ENCODE measurements at places on chromosomes 5 and 9. TPM values are rescaled to one million over a fixed set of nuclear protein-coding genes. Genes with fewer than 3 reads are reported as not detected.

TMC1 gene
- 1.2 TPM for polyA plus RNA-seq

CRHBP gene
- 23.0 TPM for polyA plus RNA-seq

GCNT4 gene
- polyA plus RNA-seq = 18.3 TPM

SLC1A1 gene
- 20.3 TPM for polyA plus RNA-seq

SMIM3 gene
- 26.3 TPM for polyA plus RNA-seq

PCDHGC5 gene
- 1.1 TPM for polyA plus RNA-seq

GADD45G gene
- 2.9 TPM for polyA plus RNA-seq

DNA sequence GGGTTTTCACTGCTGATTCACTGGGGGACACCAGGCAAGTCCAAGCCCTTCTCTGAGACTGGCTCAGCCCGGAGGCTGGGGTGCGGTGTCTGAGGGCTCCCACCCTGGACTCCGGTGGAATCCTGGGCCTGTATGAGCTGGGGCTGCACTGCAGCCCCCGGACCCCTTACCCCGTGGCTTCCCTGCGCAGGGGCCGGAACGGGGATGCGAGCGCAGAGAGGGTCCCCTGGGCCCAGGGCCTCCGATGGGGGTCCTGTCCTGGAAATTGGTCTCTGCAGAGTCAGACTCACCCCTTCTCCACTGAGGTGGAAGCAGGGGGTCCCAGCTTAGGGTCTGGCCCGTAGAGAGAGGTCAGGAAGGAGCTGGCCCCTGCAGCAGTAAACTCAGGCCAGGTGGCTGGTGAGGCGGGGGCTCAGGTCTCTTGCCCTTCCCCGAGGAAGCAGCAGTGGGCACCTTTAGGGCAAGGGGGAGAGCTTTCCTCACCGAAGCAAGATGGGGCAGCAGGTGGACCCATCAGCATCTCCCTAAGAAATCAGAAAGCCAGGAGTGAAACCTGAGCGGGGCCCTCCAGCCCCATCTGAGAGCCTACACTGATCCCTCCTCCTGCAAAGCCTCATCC, 1.6 kb upstream of the VAV2 start:
- DNase-seq = no peak

GRCh38 chr5:145478651-145479050, 356.5 kb downstream of the PRELID2 start:
- DNase-seq = no peak

DNA sequence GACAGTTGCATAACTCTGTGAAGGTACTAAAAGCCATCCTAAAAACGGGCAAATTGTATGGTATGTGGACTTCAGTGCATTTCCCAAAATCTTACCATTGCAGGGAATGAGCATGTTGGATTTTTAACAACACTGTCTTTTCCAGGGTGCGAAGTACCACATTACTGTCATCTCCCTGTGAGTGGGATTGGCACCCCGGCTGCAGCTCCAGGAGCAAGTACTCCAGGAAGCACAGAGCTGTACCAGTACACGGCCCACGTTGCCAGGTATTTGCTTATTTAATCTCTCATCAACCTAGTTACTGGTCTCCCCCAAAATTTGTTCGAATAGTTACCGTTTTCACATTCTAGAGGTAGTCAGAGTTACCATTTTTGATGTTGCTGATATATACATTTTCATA, 22.6 kb upstream of the TJP2 start:
- DNase-seq = no peak

GRCh38 chr5:134026521-134027287, 21.9 kb upstream of the VDAC1 start:
- DNase-seq = peak; percentile 65

GRCh38 chr9:134419684-134420076, 93.4 kb downstream of the RXRA start:
- no peak for DNase-seq

GRCh38 chr9:134502266-134502791, 139.3 kb upstream of the COL5A1 start:
- DNase-seq = no peak

GRCh38 chr5:54785729-54786591, 199.4 kb downstream of the ESM1 start:
- DNase-seq = no peak

DNA sequence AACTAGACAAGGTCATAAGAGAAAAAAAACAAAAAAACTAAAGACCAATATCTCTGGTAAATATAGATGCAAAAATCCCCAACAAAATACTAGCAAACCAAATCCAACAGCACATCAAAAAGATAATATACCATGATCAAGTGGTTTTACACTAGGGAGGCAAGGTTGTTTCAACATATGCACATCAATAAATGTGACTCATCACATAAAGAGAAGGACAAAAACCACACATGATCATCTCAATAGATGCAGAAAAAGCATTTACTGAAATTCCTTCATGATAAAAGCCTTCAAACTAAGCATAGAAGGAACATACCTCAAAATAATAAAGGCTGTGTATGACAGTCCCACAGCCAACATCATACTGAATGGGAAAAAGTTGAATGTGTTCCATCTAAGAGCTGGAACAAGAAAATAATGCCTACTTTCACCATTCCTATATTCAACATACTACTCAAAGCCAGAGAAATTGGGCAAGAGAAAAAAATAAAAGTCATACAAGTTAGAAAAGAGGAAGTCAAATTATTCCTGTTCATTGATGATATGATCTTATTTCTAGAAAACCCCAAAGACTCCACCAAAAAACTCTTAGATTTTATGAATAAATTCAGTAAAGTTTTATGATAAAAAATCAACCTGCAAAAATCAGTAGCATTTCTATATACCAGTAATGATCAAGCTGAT, 72.2 kb upstream of the FAM169A start:
- DNase-seq = no peak

- DNase-seq = no peak
Observed at GRCh38 chr9:94287877-94288513, 28.9 kb downstream of the ZNF169 start.

- DNase-seq = no peak
Observed at GRCh38 chr5:149857499-149857898, 87.1 kb downstream of the PDE6A start.

GRCh38 chr9:97647996-97648395, 14.4 kb downstream of the NCBP1 start:
- no peak for DNase-seq

GRCh38 chr9:5579881-5580280, 49.0 kb upstream of the RIC1 start:
- DNase-seq = no peak

- no peak for DNase-seq
Observed at GRCh38 chr5:6048746-6049145, 329.6 kb downstream of the MED10 start.

- no peak for DNase-seq
Observed at GRCh38 chr5:58545912-58546311, 37.0 kb upstream of the RAB3C start.

DNA sequence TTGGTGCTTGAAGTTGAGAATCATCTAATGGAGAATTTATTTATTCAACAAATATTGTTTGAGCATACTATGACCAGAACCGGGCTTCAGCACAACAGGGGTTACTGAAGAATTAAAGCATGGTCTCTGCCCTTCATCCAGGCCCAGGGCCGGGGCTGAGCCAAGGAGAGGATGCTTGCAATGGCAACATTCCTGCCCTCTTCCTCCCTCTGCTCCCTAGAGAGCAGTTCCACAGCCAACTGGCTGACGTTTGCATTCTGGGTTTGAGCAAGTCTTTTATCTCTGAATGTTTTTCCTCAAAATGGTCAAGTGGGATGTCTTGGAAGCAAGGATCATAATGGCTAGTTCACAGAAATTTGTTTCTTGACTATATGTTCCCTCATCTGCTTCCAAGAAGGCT, 80.7 kb downstream of the GLDC start:
- DNase-seq = no peak

- DNase-seq = no peak
Observed at GRCh38 chr5:179964015-179964414, 56.3 kb upstream of the TBC1D9B start.

DNA sequence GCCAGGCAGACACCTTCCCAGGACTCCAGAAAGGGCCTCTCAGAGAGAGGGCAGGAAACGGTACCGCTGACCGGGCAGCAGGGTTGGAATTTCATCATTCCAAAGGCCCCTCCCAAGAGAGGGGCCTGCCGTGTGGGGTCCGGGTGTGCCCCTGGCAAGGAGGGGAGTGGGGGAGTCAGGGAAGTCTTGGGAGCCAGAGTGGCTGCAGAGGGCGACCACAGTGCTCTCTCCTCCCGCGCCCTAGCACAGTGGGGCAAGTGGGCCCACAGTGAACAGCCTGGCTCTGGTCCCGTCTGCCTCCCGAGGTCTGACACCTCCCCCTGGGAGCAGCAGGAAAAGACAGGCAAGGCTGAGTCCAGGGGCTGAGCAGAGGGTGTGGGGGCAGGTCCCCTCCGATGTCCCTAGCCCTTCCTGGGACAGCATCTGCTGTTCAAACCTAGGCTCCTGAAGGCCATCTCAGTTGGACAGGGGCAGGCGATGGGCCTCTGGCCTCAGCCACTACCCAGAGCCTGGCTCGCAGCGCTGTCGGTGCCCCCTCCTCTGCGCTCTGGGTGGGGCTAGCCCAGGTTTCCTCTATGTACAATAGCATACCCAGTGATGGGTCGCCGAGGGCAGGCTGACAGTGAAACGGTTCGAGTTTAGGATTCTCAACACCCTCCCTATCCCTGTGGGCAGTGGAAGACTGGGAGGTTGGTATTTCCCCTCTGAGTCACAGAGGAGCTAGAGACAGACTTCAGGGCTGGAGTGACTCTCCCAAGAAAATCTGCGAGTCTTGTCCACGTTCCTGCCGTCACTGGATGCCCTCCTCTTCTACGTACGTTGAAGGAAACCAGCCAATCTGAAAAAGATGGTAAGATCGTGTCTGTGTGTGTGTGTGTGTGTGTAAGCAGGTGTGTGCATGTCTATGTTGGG, 25.4 kb upstream of the SARDH start:
- DNase-seq = no peak

GRCh38 chr5:69090158-69090557, 3.7 kb upstream of the SLC30A5 start:
- no peak for DNase-seq

- no peak for DNase-seq
Observed at GRCh38 chr9:98665501-98665900, 43.2 kb downstream of the GABBR2 start.

DNA sequence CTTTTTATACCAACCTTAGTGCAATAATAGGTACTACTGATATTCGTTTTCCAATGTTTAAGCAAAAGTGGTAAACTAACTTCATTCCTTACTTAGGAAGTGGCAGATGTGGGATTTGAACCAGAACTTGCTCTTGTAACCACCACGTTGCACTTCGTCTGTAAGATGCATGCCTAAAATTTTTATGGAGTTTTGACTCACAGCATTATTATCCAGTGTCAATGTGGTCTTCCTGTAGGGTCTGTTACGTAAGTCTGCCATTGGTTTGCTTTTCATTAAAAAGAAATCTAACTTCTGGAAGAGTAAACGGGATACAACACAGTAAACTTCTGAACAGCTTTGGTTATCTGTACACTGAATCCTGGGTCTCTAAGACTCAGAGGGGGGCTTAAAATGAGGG, 521.0 kb upstream of the WWC1 start:
- no peak for DNase-seq

DNA sequence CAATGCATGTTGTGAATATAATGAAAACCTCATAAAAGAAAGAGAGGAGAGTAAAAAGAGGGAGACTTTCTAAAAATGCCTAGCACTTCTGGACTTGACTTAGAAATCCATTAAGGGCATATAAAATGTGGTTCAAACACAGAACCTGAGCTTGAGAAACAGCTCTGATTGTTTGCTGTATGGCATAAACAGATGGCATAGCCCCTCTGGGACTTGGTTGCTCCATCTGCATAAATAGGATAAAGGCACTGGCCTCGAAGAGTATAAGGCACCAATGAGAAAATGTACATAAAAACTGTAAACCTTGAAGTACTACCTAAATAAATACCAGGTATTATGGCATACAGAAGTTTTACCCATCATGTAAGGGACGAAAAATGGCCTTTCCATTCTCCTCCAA, 23.8 kb downstream of the MRPS27 start:
- no peak for DNase-seq

DNA sequence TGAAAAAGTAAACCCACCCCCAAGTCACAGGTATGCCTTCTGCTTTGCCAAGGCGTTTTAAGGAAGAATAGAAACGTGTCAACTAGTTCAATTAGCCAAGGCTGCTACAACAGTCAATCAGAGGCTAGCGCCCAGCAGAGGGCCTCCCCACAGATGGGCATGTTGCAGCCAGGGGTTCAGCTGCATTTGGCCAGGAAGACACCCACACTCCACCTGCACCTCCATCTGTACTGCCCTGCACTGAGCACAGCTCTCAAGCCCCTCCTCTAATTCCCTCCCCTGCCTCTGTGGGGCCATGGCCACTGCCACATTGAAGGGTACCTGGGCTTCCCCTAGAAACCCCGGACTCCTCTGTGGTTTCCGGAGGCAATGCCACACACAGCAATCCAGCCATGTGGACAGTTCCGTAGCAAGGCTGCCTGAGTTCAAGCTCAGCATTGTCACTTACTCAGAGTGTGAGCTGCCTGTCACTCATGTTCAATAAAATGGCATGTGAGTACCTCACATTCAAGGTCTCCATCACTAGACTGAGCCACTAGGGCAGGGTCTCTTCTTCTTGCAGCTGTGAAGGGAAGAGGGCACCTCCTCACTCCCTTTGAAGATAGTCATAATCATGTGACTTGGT, 248.4 kb downstream of the IRX2 start:
- DNase-seq = no peak

- peak; percentile 79 for DNase-seq
Observed at GRCh38 chr5:138353560-138354080, 1.1 kb downstream of the KDM3B start.

GRCh38 chr5:168802337-168802736, 223.2 kb upstream of the PANK3 start:
- no peak for DNase-seq

Data from left renal cortex interstitium (tissue), 4 donors.